ENCODE measurements at places on chromosomes 5 and 9.

- no peak for DNase-seq
Observed at GRCh38 chr9:133574771-133575170, 34.4 kb downstream of the FAM163B start.

DNA sequence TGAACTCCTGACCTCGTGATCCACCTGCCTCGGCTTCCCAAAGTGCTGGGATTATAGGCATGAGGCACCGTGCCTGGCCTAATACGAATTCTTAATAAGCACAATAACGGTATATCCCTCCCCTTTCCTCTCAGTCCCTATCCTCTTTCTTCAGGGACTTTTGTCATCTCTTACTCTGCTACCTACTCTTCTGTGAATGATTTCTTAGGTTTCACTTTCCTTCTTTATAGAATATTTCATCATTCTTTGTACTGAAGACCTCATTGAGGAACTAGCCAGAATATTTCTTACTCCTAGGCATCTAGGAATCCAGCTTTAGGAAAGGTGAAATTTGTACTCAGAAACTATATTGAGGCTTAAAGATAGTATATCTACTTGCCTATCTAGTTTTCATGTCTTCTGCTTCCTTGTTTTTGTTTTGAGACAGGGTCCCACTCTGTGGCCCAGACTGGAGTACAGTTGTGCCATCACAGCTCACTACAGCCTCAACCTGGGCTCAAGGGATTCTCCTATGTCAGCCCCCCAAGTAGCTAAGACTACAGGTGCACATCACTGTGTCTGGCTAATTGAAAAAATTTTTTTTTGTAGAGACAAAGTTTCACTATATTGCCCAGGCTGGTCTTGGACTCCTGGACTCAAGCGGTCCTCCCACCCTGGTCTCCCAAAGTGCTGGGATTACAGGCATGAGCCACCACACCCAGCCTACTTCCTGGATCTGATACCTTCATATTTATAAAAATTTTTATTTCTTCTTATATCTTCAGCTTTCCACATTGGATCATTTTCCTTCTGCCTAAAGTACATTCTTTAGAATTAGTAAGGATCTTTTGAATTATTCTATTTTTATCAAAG, 69.7 kb downstream of the GPBP1 start:
- DNase-seq: no peak

DNA sequence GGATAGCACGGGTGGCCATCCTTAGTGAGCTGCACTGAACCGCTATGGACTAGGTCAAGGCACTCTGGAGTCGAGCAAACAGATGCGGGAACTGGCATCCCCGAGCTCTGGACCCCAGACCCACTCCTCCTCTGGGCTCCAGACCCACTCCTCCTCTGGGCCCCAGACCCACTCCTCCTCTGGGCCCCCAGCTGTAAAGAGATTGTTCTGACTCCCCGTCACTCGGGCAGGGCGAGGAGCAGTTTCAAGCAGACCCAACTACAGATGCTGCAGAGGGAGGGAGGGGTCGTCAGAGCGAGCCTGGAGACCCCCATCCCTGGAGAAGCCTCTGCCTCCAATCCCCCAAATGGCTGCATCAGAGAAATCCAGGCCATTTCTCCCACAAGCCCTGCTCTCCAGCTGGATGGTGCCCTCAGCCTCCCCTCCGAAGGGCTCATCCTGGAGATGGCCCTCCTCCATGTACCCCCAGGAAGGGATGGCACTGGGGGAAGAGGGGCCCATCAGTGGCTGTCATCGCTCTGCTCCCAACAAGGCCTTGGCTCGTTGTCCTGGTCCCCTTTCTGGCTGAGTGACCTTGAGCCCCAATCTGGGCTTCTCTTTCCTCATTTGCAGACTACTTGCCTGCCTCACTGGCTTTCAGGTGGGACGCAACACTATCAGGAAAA, 38.7 kb downstream of the DUSP1 start:
- no peak for DNase-seq

- no peak for DNase-seq
Observed at GRCh38 chr5:139817362-139817761, 21.8 kb downstream of the PSD2 start.

All from foreskin fibroblast (primary cell).